ENCODE measurements at places on chromosomes 16 and 17.

- DNase-seq: no peak
Observed at GRCh38 chr17:50146230-50146926, 4.1 kb downstream of the PPP1R9B start.

GRCh38 chr17:76204277-76204676 is 36.0 kb downstream of the RNF157 start:
- DNase-seq: no peak

GRCh38 chr17:18961634-18962493 is 9.9 kb downstream of the SLC5A10 start:
- DNase-seq: no peak

- peak; percentile 55 for DNase-seq
Observed at GRCh38 chr16:56203052-56203451, 11.8 kb downstream of the GNAO1 start.
